Stimulated activated CD4-positive, alpha-beta T cell treated with anti-CD3 and anti-CD28 coated beads, Interleukin-4, amount 100 ng/mL, for 1 hour (primary cell): ENCODE measurements at places on chromosomes 7 and 10.

DNA sequence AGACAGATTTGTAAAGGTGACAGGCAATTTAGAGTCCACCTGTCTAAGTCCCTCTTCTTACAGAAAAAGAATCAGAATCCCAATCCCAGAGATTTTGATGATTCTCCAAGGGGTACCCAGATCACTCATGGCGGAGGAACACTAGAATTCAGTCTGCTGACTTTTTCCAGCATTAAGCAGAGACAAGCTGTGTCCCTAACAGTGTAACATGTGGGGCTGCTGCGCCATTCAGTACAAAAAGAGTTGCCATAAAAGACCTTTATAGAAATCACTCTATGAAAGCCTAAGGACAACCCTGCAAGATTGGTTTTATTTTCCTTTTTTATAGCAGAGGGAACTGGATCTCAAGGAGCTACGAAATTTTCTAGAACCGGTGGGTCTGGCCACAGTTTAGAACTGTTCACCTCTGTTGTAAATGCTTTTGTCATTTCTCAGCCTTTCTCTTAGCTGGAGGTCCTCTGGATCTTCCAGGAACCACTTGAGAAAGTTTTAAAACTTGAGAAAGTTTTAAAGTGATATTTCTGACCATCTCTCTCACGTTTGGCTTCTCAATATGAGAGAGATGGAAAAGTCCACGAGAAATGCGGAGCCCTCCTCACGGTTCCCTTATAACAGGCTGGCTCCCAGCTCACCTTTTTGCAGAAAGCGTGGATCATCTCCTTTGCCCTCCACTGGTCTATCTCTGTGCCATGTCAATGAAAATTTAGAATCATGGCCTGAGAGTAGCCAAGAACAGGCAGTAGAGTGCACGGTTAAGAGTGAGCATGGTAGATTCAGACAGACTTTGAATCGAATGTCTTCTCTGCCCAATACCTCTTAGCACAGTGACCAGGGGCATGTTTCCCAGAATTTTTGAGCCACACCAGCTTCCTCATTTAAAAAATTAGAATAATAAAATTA is 826 bp downstream of the GIMAP7 start:
- DNase-seq, result no peak

GRCh38 chr7:1409555-1409954 is 49.7 kb downstream of the MICALL2 start:
- no peak for DNase-seq

GRCh38 chr10:46216003-46216634 is 70.7 kb upstream of the ANTXRL start:
- DNase-seq, result no peak

DNA sequence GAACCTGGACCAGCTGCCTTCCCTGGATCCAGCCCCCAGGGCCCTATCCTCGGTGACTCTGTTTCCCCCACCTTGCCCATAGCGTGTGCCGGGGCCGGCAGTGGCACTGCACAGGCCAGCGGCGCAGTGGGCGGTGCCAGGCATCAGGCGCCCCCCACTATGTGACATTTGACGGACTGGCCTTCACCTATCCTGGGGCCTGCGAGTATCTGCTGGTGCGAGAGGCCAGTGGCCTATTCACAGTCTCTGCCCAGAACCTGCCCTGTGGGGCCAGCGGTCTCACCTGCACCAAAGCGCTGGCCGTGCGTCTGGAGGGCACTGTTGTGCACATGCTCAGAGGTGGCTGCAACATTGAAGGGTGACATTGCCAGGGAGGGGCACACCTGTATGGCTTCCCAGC is 12.0 kb upstream of the ZNF467 start:
- DNase-seq, result no peak

GRCh38 chr7:15508258-15508657 is 53.6 kb downstream of the AGMO start:
- DNase-seq, result no peak

GRCh38 chr10:113132591-113133121 is 182.6 kb downstream of the TCF7L2 start:
- DNase-seq, result no peak

- no peak for DNase-seq
These were observed 191.7 kb downstream of the ARL4A start for GRCh38 chr7:12879139-12879538.

- no peak for DNase-seq
These were observed 186.8 kb downstream of the WDR37 start for GRCh38 chr10:1242975-1243374.

DNA sequence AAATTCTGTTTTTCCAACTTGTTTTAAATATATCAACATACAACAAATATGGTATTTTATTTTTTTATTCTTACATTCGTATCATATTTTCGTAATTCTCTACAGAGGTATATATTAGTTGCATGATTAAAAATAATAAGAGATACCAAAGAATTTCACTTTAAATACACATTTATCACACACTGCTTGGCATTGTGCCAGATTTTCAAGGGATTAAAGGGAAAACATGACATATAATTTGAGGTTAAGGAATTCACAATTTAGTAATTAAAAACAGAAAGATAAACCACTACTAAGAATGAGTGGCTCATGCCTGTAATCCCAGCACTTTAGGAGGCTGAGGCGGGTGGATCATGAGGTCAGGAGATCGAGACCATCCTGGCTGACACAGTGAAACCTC is 484.7 kb upstream of the SORCS1 start:
- DNase-seq, result no peak

DNA sequence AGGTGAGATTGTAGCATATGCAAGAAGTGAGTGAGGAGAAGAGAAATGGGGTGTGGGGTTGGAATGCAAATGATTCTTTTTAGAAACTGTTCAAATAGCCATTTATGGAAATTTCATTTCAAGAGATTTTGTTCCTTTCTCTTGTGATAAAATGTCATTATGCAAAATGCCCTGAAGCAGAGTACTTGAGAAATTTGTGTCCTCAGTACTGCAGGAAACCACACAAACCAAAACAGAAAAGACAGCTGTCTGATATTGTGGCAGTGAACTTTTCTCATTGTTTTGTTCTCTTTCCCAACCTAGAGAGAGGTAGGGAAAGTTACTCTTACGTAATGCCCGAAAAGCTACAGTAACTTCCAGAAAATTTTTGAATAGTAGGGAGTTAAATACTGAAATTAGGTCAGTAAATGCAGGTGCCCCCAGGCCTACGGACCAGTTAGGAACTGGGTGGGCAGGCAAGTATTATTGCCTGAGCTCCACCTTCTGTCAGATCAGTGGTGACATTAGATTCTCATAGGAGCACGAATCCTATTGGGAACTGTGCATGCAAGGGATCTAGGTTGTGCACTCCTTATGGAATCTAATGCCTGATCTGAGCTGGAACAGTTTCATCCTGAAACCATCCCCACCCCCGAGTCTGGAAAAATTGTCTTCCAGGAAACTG is 34.0 kb downstream of the DLD start:
- DNase-seq, result no peak

DNA sequence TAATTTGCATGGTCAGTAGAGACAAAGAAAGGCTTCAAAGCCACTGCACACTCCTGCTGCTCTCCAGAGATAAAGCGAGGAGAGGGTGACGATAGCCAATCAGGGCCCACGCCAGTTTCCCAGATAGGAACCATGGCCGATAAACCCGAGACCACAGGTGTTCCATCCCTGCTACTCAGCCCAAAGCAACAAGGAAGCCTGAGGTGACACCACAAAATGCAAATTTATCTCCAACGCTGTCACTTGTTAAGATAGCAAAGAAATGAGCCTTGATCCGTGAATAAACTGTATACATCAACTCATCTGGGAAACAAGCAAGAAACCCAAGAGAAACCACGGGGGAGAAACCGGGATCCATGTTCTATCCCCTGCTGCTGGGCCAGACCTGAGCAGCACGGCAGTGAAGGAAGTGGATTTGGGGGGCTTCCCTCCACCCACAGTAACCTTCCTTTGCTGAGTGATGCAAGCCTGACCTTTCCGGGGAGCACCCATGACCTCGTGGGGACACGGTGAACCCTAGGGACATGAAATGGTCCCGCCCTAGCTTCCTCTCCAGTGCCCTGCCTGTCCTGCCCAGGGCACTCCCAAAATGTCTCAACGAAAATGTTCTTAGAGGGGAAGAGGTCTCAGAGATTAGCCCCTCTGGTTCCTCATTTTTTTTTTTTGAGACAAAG is 164.6 kb downstream of the PTPRN2 start:
- DNase-seq, result no peak

- no peak for DNase-seq
These were observed 67.4 kb downstream of the HHEX start for GRCh38 chr10:92757066-92757710.

- DNase-seq, result peak; percentile 25
These were observed 75.4 kb upstream of the PDSS1 start for GRCh38 chr10:26621889-26622711.

GRCh38 chr7:8536431-8536830 is 103.0 kb downstream of the NXPH1 start:
- no peak for DNase-seq
